A172 (cell line): ENCODE measurements at places on chromosomes 5 and 9.

GRCh38 chr9:111603041-111603440 is 3.6 kb upstream of the PTGR1 start:
- no peak for DNase-seq

DNA sequence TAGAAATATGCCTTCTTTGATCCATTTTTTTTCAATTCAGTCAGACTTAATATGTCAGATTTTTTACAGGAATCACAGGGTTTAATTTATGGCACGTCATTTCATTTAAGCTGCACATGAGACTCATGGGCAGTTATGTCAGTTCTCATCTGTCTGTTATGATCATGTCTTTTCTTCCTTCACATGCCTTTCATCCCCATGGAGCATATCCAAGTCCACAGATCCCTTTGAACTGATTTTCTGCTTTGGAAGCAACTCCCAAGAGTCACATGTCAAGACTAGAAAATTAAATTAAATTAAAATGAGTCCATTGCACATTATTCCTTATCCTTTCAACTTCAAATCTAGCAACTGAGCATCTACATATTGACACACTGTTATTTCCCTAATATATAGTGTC is 1274.0 kb upstream of the C9orf72 start:
- no peak for DNase-seq

DNA sequence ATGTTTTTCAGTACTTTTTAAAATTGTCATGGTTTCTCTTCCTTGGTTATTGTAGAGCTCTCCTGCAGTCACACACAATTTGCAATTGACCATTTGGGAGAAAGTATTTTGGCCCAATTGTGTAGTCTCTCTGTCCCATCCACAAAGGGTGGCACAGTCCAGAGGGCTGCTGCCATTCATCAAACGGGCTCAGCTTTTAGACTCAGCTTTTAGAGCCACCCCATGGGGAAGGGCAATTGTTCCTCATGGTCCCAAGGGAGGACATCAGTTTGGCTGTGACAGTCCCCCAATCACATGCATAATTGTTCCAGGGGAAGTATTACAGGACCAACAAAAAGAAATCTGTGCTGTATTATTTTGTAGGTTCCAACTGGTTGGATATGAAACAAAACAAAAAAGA is 207.6 kb downstream of the ZNF462 start:
- no peak for DNase-seq

DNA sequence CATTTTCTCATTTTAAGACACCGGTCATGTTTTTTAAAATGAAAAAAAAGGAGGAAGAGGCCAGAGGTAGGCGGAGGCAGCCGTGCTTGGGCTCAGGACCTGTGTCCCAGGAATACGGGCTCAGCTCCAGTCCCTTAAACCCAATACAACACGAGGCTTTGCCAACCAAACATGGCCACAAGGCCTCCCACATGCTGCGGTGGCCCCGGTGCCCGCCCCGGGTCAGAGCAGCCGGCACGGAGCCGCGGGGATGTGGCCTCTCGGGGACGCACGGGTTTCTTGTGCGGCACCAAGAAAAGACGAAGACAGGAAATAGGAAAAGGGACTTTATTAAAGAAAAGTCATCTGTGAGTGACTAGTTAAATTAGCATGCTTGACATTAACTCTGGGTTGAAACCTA is 25.3 kb upstream of the CAMSAP1 start:
- no peak for DNase-seq

GRCh38 chr9:8874482-8874881 is 1074.9 kb upstream of the DMAC1 start:
- DNase-seq: no peak

DNA sequence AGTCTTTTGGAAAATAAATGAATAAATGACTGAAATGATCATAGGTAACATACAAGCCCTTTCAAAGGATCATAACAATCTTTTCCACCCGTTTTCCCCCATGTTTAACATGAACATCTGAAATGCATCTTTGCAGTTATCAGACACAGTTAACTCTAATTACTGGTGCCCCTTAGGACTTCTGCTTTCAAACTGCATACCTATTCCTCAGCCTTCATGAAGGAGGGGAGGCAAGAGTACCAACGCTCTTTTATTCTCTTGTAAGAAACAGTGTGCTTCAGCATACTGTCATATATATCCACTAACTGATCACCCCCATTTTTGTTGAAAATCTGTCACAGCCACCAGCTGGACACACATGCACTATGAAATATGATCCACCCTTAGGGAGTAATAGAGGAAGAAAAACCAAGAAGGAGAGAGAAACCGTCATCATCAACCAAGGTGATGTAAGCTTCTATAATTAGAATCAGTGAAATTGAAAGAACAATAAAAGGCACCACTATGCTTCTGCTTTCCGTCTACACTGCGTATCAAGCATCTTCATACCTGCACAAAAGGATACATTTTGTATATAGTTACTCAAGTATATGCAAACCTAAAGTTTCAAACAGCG is 98.7 kb downstream of the RAPGEF6 start:
- peak; percentile 25 for DNase-seq

GRCh38 chr9:113368348-113368981 is 8.3 kb downstream of the HDHD3 start:
- no peak for DNase-seq

GRCh38 chr5:164885179-164885578 is 1379.8 kb downstream of the MAT2B start:
- no peak for DNase-seq

- no peak for DNase-seq
Measured at GRCh38 chr9:75491533-75491932, 398.9 kb upstream of the PCSK5 start.

DNA sequence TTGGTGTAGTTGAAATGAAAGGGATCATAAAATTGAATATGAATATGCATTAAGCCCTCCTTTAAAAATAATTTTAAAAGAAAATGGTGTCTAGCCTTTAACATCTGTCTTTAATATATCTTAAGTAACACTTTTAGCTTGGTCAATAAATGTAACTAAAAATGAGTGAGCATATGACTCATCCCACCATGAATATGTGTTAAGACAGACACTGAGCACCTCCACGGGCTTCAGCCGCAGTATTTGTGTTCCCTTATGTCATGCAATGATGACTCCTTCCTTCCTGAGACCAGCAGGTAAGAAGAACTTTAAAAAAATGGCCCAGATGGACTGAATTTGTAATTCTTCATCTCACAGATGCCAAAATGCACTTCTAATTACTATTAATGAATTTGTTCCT is 563.2 kb downstream of the NR2F1-AS1 start:
- DNase-seq: peak; percentile 26

GRCh38 chr9:113665064-113665463 is 201.5 kb downstream of the RGS3 start:
- DNase-seq: no peak

- DNase-seq: no peak
Measured at GRCh38 chr5:111337133-111337532, 112.9 kb downstream of the CAMK4 start.

- no peak for DNase-seq
Measured at GRCh38 chr9:119304555-119304954, 64.7 kb downstream of the BRINP1 start.

GRCh38 chr9:121860744-121861143 is 209.3 kb downstream of the DAB2IP start:
- DNase-seq: peak; percentile 70

DNA sequence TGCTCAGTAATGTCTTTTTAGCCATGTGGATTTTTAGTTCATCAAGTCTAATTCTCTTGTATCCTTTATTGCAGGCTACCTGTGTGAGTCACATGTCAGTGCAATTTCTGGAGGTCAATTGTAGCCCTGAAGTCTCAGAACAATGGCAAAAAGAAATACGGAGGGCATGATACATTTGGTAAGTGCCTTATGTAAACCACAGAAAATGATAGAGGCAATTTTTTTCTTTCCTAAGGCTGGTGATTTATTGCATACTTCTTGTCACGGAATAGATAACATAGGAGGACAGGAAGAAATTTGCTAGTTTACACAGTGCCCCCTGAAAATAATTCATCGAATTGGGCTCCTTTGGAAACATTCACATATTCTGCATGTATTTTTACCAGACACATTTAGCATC is 235.9 kb downstream of the DMRTA1 start:
- peak; percentile 56 for DNase-seq

DNA sequence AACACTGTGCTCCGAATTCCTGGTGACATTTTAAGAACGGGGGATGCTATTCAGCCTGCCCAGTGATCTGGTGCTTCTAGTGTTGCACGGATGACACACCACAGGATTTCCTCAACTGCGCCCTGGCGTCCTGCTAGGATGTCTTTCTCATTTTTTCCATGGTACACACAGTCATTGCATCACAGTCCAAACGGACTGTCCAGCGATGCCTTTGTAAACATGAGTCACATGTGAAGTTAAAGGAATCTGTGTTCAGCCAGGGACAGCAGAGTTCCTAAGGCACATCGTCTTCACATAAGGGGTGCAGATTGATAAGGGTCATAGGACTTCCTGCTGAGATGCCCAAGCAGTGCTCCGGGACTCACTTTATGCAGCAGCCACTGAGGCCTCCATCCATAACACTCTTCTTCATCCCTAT is 9.3 kb upstream of the PTPN3 start:
- peak; percentile 67 for DNase-seq

DNA sequence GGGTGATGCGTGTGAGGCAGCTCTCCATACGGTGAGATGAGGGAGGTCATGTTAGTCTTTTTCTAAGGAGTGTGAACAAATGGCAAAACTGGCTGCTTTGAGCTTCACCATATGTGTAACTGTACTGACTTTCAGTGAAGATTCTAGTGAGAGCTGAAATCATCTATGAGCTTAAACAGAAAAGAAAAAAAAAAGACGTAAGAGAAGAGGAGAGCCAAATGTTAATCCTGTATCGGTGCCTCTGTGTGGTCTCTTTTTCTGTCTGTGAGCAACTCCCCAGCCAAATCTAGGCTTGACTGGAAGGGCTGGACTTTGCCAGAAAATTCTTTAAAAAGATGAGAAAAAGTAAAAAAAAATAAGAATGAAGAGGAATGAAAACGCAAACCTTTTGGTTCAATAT is 209.7 kb upstream of the TUT7 start:
- no peak for DNase-seq

DNA sequence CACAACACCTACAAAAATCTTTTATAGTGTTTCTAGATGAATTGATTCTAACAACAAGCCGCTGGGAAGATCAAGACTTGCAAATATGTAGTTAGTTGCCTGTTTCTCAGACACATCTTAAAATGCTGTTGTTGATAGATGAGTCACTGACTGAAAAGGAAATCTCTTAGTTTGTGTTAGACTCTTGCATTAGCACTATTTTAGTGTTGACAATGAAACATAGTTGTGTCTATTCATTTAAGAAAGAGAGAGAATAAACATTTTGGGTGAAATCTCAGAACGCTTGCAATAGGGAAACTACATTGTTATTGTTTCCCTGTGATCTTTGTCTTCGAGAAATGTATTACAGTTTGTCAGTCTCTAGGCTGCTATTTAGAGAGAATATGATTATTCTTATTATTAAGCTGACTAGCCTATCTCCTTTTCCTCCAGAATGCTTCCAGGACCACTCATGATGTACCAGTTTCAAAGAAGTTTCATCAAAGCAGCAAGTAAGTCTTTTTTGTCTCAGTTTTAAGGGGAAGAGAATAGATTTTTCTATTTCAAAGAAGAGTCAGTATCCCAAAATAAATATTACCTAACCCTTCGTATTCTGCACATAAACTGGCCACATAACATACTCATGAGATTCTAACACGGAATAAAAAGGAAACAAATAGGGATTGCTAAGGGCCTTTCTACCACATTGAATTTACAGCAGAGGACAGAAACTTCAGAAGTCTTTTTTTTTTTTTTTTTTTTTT is 285.6 kb downstream of the ARHGAP26 start:
- DNase-seq: no peak

GRCh38 chr9:135590486-135591079 is 29.0 kb downstream of the PAEP start:
- no peak for DNase-seq

DNA sequence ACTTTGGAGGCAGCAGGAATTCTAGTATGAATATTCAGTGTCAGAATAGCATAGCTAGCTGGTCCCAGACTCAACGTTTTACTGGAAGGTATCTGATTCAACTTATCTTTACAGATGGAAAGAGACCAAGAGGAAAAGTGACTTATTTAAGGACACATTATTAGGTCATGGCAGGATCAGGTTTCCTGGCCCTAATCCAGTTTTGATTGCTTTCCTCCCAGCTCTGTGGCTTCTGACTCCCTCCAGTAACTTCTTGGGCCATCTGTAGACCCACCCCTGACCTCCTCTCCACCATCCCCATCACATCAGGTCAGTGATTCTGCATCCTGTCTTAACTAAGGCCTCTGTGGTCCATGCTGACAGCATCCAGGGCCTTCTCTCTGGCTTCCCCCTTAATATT is 38.4 kb downstream of the SH3TC2 start:
- DNase-seq: peak; percentile 33

GRCh38 chr9:135246248-135247205 is 159.1 kb downstream of the OLFM1 start:
- DNase-seq: no peak

GRCh38 chr5:131716650-131717049 is 80.2 kb downstream of the FNIP1 start:
- DNase-seq: no peak

- DNase-seq: no peak
Measured at GRCh38 chr9:133693116-133693515, 45.0 kb downstream of the SARDH start.

DNA sequence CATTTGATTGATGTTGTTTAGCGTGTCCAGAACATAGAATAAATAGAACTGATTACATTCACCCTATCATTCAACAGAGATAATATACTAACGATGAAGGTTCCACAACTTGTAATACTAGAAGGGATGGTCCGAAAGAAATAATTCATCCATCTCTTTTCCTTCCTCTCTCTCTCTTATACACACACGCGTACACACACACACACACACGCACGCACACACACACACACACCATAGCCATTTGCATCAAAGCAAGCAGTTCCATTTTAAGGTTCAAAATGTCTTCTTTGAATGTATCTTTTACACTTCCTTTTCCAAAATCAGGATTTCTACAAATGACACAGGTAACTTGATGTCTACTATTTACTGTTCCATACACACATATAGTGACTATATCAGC is 887 bp downstream of the GDA start:
- DNase-seq: no peak

GRCh38 chr5:38011668-38012188 is 171.9 kb upstream of the GDNF start:
- no peak for DNase-seq

GRCh38 chr5:72618708-72619107 is 111.5 kb upstream of the ZNF366 start:
- no peak for DNase-seq

- no peak for DNase-seq
Measured at GRCh38 chr9:121815546-121816448, 164.4 kb downstream of the DAB2IP start.
